OCI-LY7 (cell line): ENCODE measurements at places on chromosomes 2 and 18.

- peak; percentile 21 for DNase-seq
These were observed 9.4 kb upstream of the DUSP19 start for GRCh38 chr2:183069174-183069573.

GRCh38 chr18:63758615-63759240 lies 16.5 kb upstream of the SERPINB7 start:
- no peak for DNase-seq

GRCh38 chr18:21834299-21834660 lies 93.7 kb downstream of the MIB1 start:
- no peak for DNase-seq

DNA sequence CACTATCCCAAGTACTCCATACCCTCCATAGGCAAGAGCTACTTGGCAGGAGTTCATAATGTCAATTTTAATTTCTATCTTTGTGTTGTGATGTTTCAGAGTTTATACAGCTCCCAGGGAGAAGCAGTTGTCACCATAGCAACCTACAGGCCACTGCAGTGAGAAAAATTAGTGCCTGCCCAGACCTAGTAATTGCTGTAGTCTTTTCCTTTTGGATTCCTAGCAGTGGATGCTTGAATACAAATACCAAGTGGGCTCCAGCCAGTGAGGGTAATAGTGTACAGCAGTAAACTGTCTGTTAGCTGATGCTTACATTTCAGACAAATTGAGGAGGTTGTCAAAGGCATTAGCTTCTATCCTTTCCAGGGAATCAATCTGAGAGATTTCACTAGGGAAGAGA lies 26.7 kb downstream of the LHCGR start:
- no peak for DNase-seq

DNA sequence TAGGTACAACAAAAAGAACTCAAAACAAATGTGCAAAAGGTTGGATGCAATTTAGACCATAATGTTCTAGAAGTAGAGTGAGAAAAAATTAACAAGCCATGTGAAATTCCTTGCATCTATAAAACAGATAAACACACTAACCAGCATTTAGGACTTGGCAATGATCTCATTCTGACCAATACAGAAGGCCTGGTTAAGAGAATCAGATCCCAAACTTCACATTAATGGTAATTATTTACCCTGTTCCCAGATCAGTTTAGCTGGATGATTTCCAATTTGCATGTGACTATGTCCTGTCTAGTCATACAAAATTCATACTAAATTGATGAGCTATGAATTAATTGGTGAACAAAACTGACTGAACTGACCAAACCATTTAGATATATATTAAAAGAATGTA lies 98.4 kb upstream of the FIGN start:
- no peak for DNase-seq

DNA sequence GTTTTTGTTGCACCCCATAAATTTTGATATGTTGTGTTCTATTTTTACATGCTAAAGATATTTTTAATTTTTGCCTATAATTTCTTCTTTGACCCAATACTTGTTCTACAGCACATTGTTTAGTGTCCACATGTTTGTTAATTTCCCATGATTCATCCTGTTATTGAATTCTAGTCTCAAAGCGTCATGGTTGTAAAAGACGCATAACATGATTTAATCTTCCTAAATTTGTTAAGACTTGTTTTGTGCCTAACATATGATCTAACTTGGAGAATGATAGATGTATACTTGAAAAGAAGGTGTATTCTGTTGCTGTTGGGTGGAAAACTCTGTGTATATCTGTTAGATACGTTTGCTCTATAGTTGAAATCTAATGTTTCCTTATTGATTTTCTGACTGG lies 27.1 kb upstream of the SULT1C3 start:
- DNase-seq, result no peak

DNA sequence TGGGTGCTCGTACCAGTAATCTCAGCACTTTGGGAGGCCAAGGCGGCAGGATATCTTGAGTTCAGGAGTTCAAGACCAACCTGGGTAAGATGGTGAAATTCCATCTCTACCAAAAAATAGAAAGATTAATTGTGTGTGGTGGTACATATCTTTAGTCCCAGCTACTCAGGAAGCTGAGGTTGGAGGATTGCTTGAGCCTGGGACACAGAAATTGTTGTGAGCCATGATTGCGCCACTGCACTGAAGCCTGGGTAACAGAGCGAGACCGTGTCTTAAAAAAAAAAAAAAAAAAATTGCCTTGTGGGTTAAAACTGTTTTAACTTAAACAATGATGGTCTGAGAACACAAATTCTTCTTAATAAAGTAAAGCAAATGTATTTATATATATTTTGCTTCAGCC lies 49.6 kb downstream of the ATP9B start:
- DNase-seq, result no peak

GRCh38 chr2:147843391-147843863 lies 1.4 kb upstream of the ACVR2A start:
- no peak for DNase-seq

GRCh38 chr2:204329532-204329931 lies 215.7 kb upstream of the PARD3B start:
- no peak for DNase-seq

DNA sequence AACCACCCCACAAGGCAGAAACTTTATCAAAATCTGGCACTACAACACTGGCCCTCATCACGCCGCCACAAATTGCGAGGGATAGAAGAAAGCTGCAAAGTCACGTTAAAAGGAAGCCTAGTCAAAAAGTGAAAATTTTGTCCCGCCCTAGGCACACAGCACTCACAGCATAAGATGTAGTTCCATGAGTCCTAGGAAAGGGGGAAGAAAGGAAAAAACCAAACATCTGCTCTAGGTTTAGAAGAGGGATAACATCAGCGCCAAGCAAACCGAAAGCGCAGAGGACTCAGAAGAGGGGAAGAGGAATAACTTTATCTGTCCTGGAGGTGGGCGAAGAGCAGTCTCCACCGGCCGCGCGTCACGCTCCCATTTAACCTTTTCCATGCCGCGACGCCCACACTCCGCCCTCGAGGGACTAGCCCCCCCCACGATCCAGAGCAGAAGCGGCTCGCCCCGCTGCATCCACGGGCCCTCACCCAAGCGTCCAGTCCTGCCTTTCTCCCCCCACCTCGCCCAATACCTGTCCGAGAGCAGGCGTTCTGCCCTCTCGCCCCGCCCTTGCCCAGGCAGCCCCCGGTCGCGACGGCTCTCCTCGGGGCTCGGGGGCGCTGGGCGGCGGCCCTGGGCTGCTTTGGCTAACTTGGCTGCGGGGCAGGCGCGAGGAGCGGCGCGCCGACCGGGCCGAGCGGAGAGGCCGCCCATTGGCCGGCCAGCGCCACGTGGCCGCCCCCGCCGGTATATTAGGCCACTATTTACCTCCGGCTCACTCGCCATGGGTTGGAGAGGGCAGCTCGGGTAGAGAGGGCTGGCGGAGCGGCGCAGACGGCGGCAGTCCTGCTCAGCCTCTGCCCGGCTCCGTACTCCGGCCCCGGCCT lies at the start of gene HOXD1:
Gene HOXD1 (plus strand): TSS at position 770 of the 875 bp plus-strand sequence. CDS start 134 bp downstream, outside the sequence.
- no peak for DNase-seq

GRCh38 chr2:128654408-128654807 lies 335.7 kb upstream of the HS6ST1 start:
- DNase-seq, result peak; percentile 53

DNA sequence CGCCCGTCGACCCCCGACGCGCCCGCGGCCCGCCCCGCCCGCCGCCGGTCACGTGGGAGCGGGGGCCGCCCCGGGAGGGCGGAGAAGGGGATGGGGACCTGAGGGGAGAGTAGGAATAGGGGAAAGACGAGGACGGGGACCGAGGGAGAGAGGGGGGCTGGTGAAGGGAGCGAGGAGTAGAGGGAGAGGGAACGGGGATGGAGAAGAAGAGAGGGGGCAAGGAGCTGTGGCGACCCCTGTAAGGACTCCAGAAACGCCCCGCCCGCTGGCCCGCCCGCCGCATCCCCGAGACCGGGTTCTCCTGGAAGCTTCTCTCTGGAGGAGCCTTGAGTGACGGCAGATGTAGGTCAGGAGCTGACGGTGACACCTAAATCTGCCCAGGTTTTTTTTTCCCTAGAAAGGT lies 615 bp downstream of the ADNP2 start:
- DNase-seq, result peak; percentile 20

DNA sequence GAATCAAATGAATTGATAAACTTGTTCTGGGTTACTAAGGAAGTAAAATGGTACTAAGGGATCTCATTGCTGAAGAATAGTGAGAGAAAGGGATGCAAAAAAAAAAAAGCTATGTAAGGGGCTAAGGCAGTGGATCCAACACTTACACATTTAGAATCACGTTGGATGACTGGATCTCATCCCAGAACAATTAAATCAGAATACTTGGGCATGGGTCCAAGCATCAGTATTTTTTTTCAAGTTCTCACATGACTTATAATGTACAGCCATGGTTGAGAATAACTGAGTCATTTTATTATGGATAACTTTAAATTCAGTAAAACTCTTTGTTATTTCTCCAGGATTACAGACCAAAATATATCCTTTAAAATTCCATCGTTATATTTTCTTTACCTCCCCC lies 8.5 kb downstream of the DSC1 start:
- no peak for DNase-seq

GRCh38 chr18:33557706-33558105 lies 20.3 kb upstream of the ASXL3 start:
- no peak for DNase-seq

- DNase-seq, result peak; percentile 30
These were observed 97.9 kb upstream of the SERTAD2 start for GRCh38 chr2:64751286-64752260.

GRCh38 chr18:3107740-3108151 lies 94.8 kb upstream of the LPIN2 start:
- DNase-seq, result no peak

DNA sequence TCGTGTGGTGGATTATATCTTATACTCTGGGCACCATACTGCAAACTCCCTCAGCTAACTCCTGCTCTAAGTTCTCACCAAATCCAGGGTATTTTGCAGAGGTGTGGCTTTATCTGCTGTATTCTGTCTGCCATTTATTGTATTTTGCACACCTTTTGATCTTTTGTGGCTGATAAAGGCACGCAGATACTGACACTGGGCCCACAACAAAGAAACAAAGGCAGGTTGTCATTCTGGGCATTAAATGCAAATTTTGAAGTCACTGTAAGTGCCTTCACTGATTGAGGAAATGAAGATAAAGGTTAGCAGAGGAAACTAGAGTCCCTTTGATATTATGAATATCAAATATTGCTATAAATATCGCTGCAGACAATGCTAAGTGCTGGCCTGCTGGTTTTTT lies 265.8 kb upstream of the MEIS1 start:
- DNase-seq, result no peak

GRCh38 chr2:112690853-112691401 lies 29.9 kb upstream of the NT5DC4 start:
- DNase-seq, result peak; percentile 76

DNA sequence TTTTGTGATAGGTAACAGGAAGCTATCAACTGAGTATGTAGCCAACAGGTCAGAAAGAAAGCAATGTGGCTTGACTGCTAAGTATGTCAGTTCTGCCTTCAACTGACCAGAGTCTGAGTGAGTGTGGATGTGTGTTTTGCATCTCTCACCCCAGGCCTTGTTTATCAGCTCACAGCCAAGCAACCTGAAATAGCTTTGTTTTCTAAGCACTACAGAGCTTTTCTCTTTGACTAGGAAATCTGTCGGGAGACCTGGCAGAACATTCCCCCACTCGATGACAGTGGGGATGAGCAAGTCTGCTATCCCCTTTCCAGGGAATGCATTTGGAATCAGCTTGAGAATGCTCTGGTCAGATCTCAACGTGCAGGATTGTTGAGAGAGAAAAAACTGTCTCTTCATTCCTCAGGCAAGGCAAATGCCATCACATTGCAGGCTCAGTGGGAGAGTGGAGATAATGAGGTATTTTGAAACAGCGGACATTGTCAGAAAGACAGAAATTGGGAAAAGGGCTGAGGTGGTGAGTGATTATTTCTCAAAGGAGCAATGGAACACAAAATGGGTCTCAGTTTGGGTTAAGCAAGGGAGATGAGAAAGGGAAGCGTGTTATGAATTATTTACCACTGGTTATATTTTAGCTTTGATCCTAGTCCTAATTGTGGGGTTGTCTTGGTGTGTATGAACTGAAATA lies 233.8 kb upstream of the PIK3C3 start:
- no peak for DNase-seq

DNA sequence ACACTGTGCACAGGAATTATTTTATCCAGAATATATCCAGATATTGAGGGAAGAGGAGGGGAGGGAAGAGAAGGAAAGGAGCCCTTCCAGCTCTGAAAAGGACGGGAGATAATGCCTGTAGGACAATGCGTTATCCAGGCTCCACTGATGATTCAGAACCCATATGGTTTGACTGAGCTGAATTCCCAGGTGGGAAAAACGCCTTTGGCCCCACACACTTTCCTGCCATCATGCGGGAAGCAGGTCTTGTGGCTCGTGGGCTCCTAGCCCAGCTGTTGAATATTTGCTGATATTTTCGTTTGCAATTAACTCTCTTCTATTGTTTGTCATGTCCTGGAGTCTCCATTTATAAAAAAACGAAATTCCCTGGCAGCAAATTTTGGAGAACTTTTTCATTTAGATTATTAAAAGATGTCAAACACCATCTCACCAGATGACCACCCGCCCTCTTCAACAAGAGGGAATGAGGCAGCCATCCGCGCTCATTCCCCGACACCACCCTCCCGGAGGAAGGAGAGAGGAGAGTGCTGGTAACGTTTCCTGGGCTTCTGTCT lies 8.9 kb downstream of the COL6A3 start:
- no peak for DNase-seq

DNA sequence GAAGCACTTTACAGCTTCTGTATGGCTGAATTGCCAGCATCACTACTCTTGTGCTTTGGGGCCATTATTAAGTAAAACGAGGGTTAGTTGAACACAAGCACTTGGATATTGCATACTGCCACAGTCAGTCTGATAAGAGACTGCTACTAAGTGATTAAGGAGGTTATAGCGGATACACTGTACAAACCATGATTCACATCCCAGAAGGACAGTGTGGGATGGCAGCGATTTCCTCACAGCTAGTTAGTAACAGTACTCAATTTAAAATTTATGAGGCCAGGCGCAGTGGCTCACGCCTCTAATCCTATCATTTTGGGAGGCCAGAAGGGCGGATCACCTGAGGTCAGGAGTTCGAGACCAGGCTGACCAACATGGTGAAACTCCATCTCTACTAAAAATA lies 2.6 kb upstream of the BMPR2 start:
- DNase-seq, result no peak

GRCh38 chr2:26526589-26526988 lies 48.7 kb upstream of the OTOF start:
- no peak for DNase-seq

- peak; percentile 69 for DNase-seq
These were observed 44.5 kb downstream of the EML6 start for GRCh38 chr2:54767921-54768320.

DNA sequence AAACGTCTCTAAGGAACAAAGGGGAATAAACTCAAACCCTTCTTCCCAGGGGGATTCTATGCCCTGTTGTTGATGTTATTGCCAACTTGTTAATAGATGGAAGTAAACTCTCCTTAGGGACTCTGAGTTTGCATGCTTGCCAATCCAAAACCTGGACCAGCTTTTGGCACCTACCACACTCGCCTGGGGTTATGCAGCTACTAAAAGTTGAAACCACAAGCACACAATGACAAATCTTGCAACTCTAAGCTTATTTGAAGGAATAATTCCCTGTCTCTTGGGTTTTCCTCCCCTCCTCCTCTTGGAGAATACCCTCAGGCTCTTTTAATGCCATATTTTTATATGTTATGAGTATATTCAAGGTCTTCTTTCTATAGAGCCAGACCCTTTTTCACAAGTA lies 484.1 kb downstream of the FBXO15 start:
- DNase-seq, result no peak
